ENCODE measurements at places on chromosomes 12 and 14.
A peak's percentile ranks its signal among the peaks of the same experiment; 100 is the strongest.

GRCh38 chr14:94037954-94038353, 11.8 kb downstream of the OTUB2 start:
- DNase-seq = no peak

- DNase-seq = no peak
These were observed 36.7 kb downstream of the RBM19 start for GRCh38 chr12:113929312-113929989.

DNA sequence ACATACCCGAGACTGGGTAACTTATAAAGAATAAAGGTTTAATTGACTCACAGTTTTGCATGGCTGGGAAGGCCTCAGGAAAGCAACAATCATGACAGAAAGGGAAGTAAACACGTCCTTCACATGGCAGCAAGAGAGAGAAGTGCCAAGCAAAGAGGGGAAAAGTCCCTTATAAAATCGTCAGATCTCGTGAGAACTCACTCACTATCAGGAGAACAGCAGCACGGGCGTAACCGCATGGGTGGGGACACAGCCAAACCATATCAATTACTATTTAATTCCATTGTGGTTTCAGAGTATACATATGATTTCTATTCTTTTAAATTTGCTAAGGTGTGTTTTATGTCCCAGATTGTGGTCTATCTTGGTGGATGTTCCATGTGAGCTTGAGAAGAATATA, 117.9 kb downstream of the SCAF11 start:
- DNase-seq = no peak

- no peak for DNase-seq
These were observed 20.5 kb upstream of the CLMN start for GRCh38 chr14:95340201-95340697.

DNA sequence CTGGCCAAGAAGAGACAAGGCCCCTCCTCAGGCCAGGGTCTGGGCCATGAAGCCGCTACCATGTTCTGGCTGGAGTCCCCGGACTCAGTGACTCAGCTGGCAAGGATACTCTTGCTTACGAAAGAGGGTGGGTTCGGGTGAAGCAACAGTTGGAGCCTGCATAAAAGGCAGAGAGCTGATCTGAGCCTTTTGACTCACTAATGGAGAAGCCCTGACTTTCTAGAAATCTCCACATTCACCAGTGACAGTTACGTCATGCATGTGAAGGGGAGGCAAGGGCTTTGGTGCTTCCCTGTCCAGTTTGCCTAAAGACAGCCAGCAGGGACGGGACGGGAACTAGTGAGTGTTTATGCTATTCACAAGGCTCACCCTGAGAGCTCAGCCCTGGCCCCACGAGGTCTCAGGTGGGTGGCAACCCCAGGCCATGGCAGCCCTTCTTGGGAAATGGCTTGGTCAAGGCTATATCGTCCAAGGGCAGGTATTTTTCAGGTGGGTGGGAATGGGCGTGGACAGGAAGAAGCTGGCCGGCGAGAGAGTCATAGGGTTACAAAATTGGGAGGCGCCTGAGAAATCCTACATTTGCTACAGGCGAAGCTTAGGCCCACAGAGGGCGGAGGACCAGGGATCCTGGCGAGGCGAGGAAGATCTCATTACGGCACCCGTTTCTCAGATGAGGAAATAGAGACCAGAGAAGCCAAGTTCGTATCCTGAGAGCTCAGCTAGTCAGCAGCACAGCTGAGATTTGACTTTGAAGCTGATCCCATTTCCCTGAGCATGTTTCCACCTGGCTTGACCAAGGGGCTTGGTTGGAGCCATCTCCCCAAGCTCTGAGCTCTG, 314.6 kb downstream of the BCL11B start:
- DNase-seq = peak; percentile 37

Measured in activated CD8-positive, alpha-beta memory T cell treated with anti-CD3 and anti-CD28 coated beads, Interleukin-2, amount 50 U/mL, for 48 hours (primary cell).